T-cell (primary cell): ENCODE measurements at places on chromosomes 5 and 9. TPM values are rescaled to one million over a fixed set of nuclear protein-coding genes. Genes with fewer than 3 reads are reported as not detected.

- no peak overlapping the region for H3K27ac ChIP-seq
- no peak overlapping the region for H3K4me3 ChIP-seq
- no peaks in the 10 kb centered on the region for H3K27me3 ChIP-seq
- H3K4me1 ChIP-seq = no peaks in the 10 kb centered on the region
- H3K36me3 ChIP-seq = peaks cover 44% of the 10 kb centered on the region
- no peak for DNase-seq
Observed at GRCh38 chr5:14732991-14733390, 68.5 kb downstream of the OTULIN start.

DNA sequence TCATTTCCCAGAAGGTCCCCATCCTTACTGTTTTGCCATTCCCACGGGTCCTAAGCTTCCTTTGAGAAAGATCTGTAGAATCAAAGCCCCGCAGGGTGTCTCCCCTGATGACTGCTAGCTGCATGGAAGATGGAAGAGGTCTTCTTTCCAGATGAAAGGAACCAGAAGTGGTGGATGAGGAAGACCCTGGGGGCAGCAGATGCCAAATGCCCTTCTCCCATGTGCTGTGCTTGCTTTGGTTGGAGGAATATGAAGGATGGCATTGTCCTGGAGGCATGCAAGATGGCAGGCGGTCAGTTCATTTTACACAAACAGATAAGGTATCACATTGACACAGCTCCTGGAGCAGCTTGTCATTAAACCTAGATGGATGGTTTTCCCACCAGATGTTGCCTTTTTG lies 25.8 kb upstream of the CER1 start:
- no peaks in the 10 kb centered on the region for H3K4me1 ChIP-seq
- DNase-seq = no peak
- peaks cover 4% of the 10 kb centered on the region for H3K27me3 ChIP-seq

PAEP gene
- not detected for total RNA-seq

DNA sequence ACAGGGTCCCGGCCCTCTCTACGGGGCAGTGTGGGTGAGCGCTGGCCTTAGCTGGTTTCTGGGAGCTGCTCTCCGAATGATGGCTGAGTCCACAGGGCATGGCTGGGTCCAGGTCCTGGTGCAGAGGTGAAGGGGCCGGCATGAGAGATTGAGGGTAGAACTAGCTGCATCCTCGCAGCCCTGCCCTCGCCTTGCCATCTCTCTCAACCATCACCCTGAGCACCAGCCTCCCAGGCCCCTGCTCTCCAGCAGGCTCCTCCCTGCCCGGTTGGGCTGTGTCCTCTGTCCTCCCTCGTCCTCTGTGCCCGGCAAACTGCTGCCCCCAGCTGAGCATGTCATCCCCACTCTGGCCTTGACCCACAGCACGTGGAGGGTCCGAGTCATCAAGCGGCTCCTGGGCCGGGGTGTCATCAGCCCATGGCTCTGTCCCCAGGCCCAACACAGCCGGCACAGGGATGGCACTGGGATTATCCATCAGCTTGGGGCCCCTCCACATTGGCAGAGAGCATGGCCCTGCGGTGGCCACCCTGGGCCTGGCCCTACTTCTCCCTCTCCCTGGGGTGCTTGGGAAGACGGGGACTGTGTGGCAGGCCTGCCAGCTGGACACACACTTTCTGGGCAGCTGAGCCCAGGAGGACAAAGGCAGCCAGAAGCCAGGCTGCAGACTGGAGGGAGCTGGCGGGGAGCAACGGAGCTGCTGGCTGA lies 8.4 kb downstream of the FLT4 start:
- H3K27ac ChIP-seq = no peak overlapping the region
- H3K4me1 ChIP-seq = no peaks in the 10 kb centered on the region
- H3K36me3 ChIP-seq = no peaks in the 10 kb centered on the region
- no peak for DNase-seq
- peaks cover 22% of the 10 kb centered on the region for H3K27me3 ChIP-seq

- H3K36me3 ChIP-seq = no peaks in the 10 kb centered on the region
- no peak overlapping the region for H3K4me3 ChIP-seq
- no peak overlapping the region for H3K27ac ChIP-seq
Observed at GRCh38 chr9:71209890-71210289, 88.5 kb upstream of the TRPM3 start.

DNA sequence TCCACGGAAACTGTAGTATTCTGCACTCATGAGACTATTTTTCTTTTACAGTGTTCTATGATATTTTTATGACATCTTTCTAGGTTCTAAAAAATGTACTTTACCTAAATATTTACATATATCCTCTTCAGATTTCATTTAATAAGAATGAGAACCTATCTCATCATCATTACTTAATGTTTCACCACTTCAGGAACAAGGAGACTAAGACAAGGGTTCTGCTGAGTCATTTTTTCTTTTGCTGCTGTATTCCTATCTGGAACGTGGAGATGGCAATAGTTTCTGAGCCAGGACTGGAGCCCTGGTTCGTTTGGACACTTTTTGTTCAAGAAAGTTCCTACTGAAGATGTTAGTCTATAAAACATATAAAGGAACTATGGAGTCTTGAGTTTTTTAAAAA lies 258.2 kb upstream of the MAP3K1 start:
- DNase-seq = no peak
- no peak overlapping the region for H3K4me3 ChIP-seq
- no peaks in the 10 kb centered on the region for H3K36me3 ChIP-seq
- H3K4me1 ChIP-seq = no peaks in the 10 kb centered on the region
- H3K27ac ChIP-seq = no peak overlapping the region

IL17B gene
- total RNA-seq = not detected

PCDHB2 gene
- 0.09 TPM for total RNA-seq

MTREX gene
- 74.5 TPM for total RNA-seq

DNA sequence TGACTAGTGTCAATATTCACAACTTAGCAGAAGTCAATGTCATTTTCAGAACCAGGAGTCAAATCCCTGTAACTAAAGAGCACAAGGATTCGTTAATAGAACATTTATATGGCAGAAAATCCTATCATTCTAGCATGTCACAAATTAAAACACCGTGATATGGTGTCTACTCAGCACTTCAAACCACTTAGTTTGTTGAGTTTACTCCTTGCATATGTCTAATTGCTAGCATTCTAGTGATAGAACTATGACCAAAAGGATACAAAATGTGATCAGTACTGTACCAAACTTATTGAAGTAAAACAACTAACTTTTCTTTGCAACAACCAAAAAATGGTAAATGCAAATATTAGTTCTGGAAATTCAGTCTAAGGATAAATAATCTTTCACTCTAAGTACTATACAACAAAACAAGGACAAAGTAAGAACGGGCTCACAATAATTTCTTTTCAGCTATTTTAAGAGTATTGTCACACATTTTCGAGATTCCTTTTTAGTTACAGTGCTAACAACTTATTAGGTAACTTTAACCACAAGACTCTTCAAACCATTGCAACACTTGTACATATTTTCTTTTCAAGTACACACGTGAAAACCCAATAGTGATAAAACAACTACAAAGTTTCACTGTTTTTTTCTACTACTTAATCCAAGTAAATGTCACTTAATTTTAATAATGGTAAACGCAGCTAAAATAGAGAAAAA lies 845.2 kb upstream of the CDH10 start:
- H3K36me3 ChIP-seq = no peaks in the 10 kb centered on the region
- no peak for DNase-seq
- H3K27me3 ChIP-seq = no peaks in the 10 kb centered on the region
- no peaks in the 10 kb centered on the region for H3K4me1 ChIP-seq

PTCH1 gene
- 35.5 TPM for total RNA-seq

BTNL8 gene
- not detected for total RNA-seq

CCDC127 gene
- total RNA-seq = 8.8 TPM

GRCh38 chr9:2480255-2480837 lies 141.2 kb upstream of the VLDLR start:
- H3K36me3 ChIP-seq = no peaks in the 10 kb centered on the region
- no peaks in the 10 kb centered on the region for H3K27me3 ChIP-seq
- no peaks in the 10 kb centered on the region for H3K4me1 ChIP-seq
- no peak overlapping the region for H3K4me3 ChIP-seq

- H3K4me1 ChIP-seq = no peaks in the 10 kb centered on the region
- H3K27ac ChIP-seq = no peak overlapping the region
- no peak for DNase-seq
- no peaks in the 10 kb centered on the region for H3K27me3 ChIP-seq
Observed at GRCh38 chr9:4238522-4238921, 61.3 kb downstream of the GLIS3 start.

CNTNAP3 gene
- total RNA-seq = not detected

DNA sequence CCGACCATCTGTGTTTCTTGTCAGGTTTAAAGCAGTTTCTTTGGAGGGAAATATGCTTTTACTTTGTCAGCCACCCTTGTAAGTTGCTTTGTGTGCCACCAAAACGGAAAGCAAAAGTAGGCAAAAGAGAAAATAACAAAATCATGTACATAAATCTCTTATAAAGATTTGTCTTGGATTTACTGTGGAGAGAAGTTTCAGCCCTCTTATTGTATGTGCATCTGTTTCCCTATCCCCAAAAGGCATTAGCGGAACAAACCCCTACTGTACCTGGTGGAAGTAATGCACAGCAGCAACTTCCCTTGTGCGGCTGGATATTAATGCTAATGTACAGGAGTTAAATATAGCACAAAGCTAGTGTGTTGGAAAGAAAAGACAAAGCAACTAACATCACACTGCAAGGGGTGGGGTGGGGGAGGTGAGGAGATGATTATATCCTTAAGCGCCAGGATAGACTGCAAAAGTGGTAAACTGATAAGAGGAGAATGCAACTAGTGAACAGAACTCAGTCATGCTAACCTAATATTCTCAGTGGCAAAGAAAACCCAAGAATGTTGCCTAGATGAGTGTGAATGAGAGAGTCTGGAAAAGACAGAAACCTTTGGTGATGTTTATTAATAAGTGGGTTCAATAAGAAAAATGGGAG lies 396.5 kb upstream of the MEF2C start:
- H3K27me3 ChIP-seq = no peaks in the 10 kb centered on the region
- H3K36me3 ChIP-seq = no peaks in the 10 kb centered on the region
- no peak overlapping the region for H3K27ac ChIP-seq
- no peak for DNase-seq
- H3K4me3 ChIP-seq = no peak overlapping the region

GRCh38 chr5:109689740-109690241 lies at the start of gene MAN2A1:
Gene MAN2A1 (plus strand): TSS chr5:109689927. CDS start chr5:109690418, 491 bp downstream.
- H3K4me3 ChIP-seq = peak within 1 kb of the TSS; percentile 95
- peaks cover 18% of the 10 kb centered on the region for H3K4me1 ChIP-seq
- no peaks in the 10 kb centered on the region for H3K27me3 ChIP-seq
- peak within 1 kb of the TSS; percentile 91 for H3K27ac ChIP-seq
- DNase-seq = peak; percentile 66

DNA sequence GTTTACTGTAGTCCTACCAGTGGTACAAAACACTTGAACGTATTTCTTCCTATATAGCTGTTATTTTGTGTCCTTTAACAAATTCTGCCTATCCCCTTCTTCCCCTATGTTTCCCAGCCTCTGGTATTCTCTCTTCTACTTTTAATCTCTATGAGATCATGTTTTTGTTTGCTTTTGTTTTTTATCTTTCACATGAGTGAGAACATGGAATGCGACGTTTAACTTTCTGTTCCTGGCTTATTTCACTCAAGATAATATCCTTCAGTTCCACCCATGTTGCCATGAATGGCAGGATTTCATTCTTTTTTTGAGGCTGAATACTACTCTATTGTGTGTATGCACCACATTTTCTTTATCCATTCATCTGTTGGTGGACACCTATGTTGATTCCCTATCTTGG lies 634.4 kb upstream of the WWC1 start:
- H3K4me1 ChIP-seq = no peaks in the 10 kb centered on the region
- no peaks in the 10 kb centered on the region for H3K27me3 ChIP-seq
- DNase-seq = no peak
- H3K36me3 ChIP-seq = no peaks in the 10 kb centered on the region
- H3K4me3 ChIP-seq = no peak overlapping the region

WNT8A gene
- total RNA-seq = not detected

DNA sequence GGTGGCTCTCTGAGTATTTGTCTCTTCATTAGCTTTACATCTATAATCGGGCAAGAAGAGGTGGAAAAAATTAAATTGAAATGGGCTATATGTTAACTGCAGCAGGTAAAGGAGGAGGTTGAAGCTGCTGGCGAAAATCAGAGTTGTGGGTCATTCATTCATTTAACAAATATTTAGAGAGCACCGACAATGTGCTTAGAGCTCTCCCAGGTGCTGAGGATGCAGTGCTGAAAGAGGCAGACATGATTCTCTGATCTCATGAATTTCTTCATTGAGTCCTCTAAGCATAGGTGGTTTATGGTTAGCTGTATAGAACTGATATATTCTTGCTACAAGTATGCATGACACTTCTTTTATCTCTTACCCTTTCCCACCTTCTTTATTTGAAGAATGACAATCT lies 243.4 kb downstream of the RFX3 start:
- no peak overlapping the region for H3K27ac ChIP-seq
- H3K36me3 ChIP-seq = no peaks in the 10 kb centered on the region
- no peaks in the 10 kb centered on the region for H3K4me1 ChIP-seq
- no peak overlapping the region for H3K4me3 ChIP-seq
- no peak for DNase-seq

FOXI1 gene
- 0.16 TPM for total RNA-seq

GRCh38 chr9:34665067-34665380 lies 2.6 kb upstream of the CCL27 start:
- peaks cover 19% of the 10 kb centered on the region for H3K4me1 ChIP-seq
- peak overlapping the region; percentile 55 for H3K4me3 ChIP-seq
- H3K36me3 ChIP-seq = peaks cover 14% of the 10 kb centered on the region
- H3K27me3 ChIP-seq = no peaks in the 10 kb centered on the region
- peak; percentile 18 for DNase-seq

DNA sequence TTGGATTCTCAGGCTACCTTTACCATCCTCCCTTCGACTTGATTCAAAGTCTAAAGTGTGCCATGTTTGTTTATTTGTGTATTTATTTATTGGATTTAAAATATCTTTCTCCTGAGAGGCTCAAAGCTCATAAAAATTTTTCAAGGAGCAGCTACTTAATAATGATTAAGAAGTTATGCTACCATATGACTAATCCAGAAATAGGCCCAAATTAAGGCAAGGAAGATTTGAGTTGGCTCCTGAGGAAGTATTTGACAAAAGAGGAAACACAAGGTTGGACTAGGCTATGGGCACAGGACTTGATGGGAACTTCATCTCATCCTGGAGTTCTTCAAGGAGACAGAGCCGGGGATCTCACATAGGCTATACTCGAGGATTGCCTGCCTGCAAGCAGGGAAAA lies 22.4 kb upstream of the PPP2CA start:
- no peaks in the 10 kb centered on the region for H3K36me3 ChIP-seq
- H3K4me3 ChIP-seq = no peak overlapping the region
- no peaks in the 10 kb centered on the region for H3K4me1 ChIP-seq
- no peak overlapping the region for H3K27ac ChIP-seq
- H3K27me3 ChIP-seq = peaks cover 4% of the 10 kb centered on the region

DNA sequence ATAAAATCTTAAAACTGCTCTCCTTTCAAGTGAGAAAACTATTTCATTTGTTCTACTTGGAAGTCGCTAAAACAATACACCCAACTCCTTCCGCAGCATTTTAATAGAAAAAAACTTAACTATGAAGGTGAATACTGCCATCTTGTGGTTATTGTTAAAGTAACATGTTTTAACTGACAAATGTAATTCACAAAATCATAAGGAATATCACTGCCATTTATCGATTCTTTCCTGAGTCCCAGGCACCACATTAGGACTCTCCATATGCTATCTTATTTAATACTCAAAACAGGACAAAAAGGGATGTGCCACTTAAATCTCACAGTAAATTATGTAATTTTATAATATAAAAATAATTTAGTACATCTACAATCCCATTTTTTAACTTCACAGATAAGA lies 130.5 kb upstream of the ITGA1 start:
- no peaks in the 10 kb centered on the region for H3K27me3 ChIP-seq
- H3K4me1 ChIP-seq = peaks cover 4% of the 10 kb centered on the region
- no peak overlapping the region for H3K4me3 ChIP-seq
- no peak for DNase-seq

- H3K27me3 ChIP-seq = no peaks in the 10 kb centered on the region
- H3K4me1 ChIP-seq = no peaks in the 10 kb centered on the region
- H3K4me3 ChIP-seq = no peak overlapping the region
- no peaks in the 10 kb centered on the region for H3K36me3 ChIP-seq
- no peak overlapping the region for H3K27ac ChIP-seq
Observed at GRCh38 chr9:12701126-12701525, 7.9 kb downstream of the TYRP1 start.
